CD4-positive, alpha-beta T cell treated with Interleukin-21 for 1 hour (primary cell): ENCODE measurements at places on chromosomes 3 and 15.

DNA sequence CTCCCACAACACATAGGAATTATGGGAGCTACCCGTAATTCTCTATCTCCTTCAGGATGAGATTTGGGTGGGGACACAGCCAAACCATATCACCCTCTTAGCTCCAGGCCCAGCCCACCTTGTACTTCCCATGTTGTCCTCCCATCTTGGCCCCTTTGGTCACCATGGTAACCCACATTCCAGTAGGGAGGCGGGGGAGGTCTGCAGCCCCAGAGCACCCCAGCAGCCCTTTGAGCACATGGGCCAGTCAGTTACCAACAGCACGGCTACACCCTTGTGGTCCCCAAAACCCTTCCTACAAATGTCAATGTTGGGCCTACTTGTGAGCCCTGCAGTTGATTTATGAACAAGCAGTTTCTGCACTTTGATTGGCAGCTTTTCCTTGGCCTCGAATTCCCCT is 84.5 kb downstream of the LRRK1 start:
- DNase-seq = no peak

- DNase-seq = no peak
Measured at GRCh38 chr15:25464784-25465183, 26.0 kb upstream of the UBE3A start.

GRCh38 chr3:136110481-136110880 is 85.7 kb downstream of the MSL2 start:
- no peak for DNase-seq

DNA sequence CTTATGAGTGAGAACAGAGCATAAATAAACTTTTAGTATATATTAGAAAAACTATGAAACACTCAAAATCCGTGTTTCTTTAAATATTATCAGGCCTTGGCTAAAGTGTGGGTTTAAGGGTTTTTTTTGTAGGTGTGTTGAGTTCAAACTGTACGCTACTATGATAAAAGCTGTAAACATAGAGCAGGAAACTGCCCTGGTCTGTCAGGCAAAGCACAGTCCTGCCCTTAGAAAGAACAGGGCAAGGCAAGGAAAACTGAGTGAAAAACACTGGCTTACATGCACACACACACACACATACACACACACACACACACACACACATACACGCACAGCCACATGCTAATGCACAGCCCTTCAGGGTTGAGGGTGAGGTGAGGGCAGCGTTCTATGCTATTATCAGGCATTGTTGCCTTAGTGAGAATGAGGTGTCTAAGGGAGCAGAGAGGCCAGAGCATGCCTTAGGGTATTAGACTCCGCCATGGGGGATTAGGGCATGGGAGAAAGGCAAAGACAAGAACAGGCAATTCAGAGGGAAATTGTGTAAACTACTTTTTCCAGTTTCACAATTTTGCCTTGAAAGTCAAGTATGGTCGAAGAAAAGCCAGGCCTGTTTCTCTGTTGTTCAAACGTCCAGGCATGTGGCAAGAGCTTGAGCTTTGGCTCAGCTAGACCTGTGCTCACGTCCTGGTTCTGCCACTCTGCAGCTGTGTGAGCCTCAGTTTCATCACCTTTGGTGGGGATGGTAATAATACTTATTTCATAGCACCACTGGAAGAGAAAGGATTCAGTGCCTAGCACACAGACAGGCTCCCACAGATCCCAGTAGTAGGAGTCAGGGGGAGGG is 36.3 kb upstream of the TPM1 start:
- no peak for DNase-seq

DNA sequence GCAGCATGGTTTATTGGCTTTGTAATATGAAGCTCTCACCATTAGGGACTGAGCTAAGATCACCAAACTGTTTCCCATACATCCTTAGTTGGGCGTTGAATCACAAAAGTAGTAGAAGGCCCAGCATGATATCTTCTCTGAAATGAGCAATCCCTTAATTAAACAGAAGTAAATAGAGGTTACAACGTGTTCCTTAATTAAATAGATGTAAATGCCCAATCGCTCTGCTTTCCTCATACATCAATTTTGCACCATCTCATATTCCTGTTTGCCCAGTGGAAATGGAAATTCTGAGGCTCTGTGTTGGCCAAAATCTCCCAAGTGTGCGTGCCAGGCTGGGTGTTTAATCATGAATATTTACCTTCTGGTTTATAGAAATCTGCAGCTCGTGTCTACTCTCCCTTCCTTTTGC is 107.4 kb upstream of the FOXB1 start:
- no peak for DNase-seq

DNA sequence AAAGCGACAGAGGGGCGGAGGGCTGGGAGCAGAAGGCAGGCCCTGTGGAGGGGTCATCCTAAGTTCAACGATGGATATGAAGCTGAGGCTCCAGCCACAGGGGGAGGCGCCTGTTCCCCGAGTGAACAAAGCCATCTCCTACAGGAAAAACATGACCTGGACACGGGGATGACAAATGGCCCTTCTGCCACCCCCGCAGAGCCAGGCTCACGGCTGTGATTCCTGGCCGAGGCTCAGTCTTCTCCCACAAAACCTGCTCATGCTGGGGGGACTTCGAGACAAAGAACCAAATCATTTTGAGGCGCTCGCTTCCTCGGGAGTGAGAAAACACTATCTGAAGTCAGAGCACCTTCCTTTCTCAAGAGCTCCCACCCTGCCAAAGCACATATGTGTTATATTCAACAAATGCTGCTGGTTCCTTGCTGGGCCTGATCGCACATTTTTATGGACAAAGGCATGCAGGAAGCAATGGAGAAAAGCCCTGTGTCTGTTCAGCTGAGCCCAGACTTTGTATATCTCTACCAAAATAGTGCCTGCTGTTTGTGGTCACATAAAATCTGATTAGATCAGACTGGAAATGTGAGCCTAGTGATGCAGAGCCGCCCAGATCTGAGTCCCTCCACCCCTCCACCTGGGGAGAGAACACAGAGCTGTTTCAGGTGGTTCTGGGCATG is 5.6 kb downstream of the RBP1 start:
- DNase-seq = no peak

GRCh38 chr3:150495149-150495548 is 51.1 kb downstream of the SERP1 start:
- no peak for DNase-seq

GRCh38 chr3:127819086-127819485 is 3.2 kb downstream of the MGLL start:
- DNase-seq = no peak

DNA sequence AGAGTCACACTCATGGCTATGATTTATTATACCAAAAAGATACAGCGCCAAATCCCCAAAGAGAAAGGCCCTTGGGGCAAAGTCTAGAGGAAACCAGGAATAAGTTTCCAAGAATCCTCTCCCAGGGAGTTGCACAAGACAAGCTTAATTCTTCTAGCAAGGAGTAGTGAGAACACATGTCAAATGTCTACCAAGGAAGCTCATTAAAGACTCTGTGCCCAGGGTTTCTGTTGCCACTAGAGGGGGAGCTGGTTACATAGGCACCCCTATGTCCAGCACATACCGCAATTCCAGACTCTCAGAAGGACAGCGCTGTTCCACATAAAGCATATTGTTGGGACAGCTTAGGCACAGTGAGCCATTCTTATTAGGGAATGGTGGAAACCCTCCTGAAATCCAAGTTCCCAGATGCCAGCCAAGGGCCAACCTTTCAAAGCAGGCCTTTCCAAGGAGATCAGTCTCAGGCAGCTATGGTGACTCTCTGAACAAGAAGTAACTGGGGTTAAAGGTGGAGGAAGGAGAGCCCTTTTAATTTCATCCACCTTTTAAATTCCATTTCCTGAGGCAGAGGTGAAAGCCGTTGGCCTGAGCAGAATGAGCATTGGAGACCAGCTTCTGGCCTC is 194.2 kb downstream of the UACA start:
- DNase-seq = no peak

- no peak for DNase-seq
Measured at GRCh38 chr15:88747111-88747510, 56.1 kb upstream of the ACAN start.

DNA sequence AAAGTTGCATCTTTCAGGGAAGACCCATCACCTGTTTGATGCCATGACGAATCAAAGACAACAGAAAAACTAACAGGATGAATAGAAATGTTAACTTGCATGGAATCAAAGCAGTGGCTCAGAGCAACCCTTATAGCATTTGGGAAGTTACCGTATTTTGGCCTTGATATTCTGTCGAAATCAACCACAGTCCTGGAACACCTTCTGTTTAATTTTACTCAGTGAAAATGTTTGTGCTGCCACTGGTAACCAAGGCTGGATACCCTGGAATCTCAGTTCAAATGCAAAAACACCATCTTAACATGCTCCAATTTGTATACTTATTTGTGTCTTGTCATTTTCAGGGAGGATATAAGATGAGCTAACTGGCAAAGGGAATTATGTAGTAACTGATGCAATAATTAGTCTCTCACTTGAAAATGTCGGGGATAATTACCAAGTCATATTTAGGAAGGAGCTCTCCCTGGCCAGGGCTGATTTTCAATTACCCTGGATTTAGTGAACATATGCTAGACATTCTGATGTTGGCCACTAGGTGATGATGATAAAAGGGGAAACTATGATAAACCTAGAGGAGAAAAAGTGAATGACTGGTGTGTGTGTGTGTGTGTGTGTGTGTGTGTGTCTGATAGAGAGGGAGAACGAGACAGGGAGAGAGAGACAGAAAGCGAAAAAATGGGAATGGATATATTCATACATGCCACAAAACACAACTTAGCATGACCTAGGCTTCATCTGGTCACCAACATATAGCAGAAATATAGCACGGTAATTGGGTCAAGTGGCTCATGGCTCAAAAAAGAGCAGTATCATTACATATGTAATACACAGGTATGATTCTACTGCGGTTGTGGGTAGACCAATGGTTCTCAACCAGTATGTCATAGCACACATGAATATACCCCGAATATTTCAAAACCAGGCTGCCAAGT is 19.0 kb upstream of the PRICKLE2 start:
- DNase-seq = no peak

DNA sequence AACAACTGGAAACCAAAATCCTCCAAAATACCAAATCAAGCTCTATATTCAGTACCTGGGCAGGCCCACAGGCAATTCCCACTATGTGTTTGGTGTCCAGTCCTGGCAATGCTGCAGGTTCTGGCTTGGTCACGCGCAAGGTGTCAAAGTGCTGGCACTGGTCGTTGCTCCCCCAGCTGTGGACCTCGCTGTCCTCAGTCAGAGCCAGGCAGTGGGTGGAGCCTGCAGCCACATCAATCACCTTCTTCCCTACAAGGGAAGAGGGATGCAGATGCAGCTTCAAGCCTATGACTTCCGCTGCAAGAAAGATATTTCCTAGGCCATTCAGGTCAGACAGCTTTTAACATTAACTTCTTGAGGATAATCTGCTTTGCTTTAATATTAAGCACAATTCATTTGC is 61.3 kb downstream of the HERC2 start:
- DNase-seq = no peak

DNA sequence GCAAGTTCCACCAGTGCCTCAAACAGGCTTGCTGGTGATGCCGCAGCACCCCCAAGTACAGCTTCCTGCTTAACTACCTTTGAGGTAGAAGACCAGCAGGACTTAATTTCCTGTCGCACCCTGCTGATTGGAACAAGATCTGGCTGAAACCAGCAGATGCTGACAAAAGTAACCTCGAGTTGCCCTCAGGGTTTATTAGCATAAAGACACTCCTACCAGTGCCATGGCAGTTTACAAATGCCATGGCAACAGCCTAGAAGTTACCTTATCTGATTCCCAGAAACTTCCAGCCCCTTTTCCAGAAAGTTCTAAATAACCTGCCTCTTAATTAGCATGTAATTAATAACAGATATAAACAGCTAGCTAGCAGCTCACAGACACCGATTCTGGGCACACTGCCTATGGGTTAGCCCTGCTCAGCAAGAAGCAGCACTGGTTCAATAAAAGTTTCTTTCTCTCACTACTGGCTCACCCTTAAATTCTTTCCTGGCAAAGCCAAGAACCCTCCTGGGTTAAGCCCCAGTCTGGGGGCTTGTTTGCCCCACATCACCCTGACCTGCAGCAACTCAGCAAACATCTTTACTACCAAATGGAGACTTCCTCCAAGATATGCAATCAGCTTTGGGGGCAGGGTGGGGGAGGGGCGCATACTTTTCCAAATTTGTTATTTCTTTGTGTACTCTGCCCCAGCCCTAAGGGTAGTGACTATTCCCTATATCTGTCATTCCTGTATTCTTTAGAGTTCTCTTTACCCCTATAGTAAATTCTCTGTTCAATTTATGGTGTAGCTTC is 54.2 kb downstream of the MAP4 start:
- peak; percentile 58 for DNase-seq

DNA sequence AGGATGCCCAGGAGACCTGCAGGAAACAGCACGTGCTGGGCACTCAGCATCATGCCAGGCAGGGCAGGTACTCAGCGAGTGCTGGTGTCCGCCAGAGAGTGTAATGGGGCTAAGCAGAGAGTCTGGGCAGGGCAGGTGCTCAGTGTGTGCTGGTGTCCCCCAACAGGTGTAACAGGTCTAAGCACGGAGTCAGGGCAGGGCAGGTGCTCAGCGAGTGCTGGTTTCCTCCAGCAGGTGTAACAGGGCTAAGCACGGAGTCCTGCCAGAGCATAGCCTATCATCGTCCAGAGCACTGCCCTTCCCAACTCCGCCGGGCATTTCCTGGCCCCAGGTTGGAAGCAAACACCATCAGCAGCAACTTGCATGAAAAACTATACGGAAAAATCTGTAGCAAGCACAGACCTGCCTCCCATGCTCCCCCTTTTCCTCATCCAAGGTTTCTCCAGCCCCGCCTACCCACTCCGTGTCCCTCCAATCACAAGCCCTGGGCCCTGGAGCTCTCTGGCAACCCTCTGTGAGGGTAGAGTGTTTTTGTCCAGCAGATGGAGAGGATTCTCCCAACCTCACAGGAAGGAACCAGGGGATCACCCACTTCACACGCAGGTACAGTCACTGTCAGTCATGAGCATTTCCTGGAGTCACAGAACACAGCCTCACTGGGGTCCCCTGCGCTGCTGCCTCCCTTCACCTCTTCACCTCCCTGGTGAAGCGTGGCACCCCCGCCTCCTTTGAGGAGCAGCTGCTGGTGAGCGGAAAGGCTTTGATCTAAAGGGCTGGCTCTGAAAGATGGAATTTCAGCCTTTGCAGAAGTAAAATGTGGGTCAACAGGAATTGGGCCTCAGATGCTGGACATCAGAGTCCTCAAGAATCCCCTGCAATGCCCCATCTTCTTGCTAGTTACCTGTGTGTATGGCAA is 302.5 kb downstream of the OCA2 start:
- DNase-seq = no peak

DNA sequence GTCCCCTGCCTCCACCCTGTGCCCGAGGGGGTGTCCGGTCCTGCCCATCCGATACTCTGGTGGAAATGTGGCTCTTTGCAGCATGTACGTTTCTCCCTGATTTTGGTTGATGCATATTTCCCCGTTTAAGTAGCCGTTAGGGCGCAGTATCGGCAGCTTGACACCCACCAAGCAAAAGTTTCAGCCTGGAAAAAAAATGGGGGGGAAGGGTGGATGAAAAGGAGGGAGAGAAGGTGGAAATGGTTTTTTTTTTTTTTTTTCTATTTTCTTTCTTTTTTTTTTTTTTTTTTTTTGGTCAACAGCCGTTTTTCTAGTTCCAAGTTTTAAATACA is 1.3 kb downstream of the RAP2B start:
- no peak for DNase-seq
